ENCODE measurements at places on chromosomes 7 and 10. TPM values are rescaled to one million over a fixed set of nuclear protein-coding genes. Genes with fewer than 3 reads are reported as not detected.

Gene SLC26A5
- not detected for total RNA-seq

Gene MINDY4
- 13.2 TPM for total RNA-seq

Gene ASB4
- total RNA-seq: 7.0 TPM

Gene UFSP1
- total RNA-seq: 4.5 TPM

Gene CALCR
- 1.8 TPM for total RNA-seq

Gene HOXA6
- total RNA-seq: 72.5 TPM

Gene CFTR
- 0.99 TPM for total RNA-seq

Gene LIPM
- not detected for total RNA-seq

Gene FOXI2
- total RNA-seq: 0.47 TPM

Gene SOSTDC1
- total RNA-seq: 28.8 TPM

Gene NDUFB2
- 152 TPM for total RNA-seq

Gene HPSE2
- total RNA-seq: 4.0 TPM

Gene SPDYE17
- total RNA-seq: not detected

Gene NUDCD3
- total RNA-seq: 45.4 TPM

Gene TBC1D12
- 25.8 TPM for total RNA-seq

Gene CRPPA
- 6.8 TPM for total RNA-seq

Gene SPDYE8
- total RNA-seq: not detected

Gene PIP
- total RNA-seq: not detected

Gene TNRC18
- 172 TPM for total RNA-seq

Gene PIK3CG
- total RNA-seq: 6.7 TPM

Gene CFAP46
- total RNA-seq: 4.6 TPM

Gene AASS
- 62.9 TPM for total RNA-seq

Gene NFE2L3
- total RNA-seq: 7.6 TPM

Gene SLC26A4
- total RNA-seq: 3.2 TPM

Gene GRM3
- total RNA-seq: 0.18 TPM

Gene NUTM2E
- total RNA-seq: 0.76 TPM

Gene PDZD7
- total RNA-seq: 1.6 TPM

Gene SORCS1
- 14.5 TPM for total RNA-seq

Gene FAM13C
- 16.3 TPM for total RNA-seq

Gene FAM170B
- total RNA-seq: not detected

Gene STAG3
- total RNA-seq: 1.3 TPM

Gene C10orf67
- 1.8 TPM for total RNA-seq

Gene GPC2
- total RNA-seq: 12.3 TPM

Gene ANKRD2
- 1.6 TPM for total RNA-seq

Gene DDX21
- total RNA-seq: 29.7 TPM

Gene SLK
- 40.2 TPM for total RNA-seq

Gene SEMA3C
- 139 TPM for total RNA-seq

Gene ANKIB1
- 36.9 TPM for total RNA-seq

Gene ASIC3
- 0.76 TPM for total RNA-seq

Gene SYT15
- 2.7 TPM for total RNA-seq

Gene VPS26A
- total RNA-seq: 36.6 TPM

Gene KIAA1217
- 103 TPM for total RNA-seq

Gene C10orf120
- not detected for total RNA-seq

Gene HABP2
- 0.53 TPM for total RNA-seq

Gene GRB10
- total RNA-seq: 57.0 TPM
